ENCODE measurements at places on chromosomes 4 and X.

- DNase-seq: no peak
Observed at GRCh38 chrX:37993837-37994619, 12.3 kb upstream of the SYTL5 start.

- no peak for DNase-seq
Observed at GRCh38 chr4:130071746-130072145, 975.8 kb downstream of the C4orf33 start.

DNA sequence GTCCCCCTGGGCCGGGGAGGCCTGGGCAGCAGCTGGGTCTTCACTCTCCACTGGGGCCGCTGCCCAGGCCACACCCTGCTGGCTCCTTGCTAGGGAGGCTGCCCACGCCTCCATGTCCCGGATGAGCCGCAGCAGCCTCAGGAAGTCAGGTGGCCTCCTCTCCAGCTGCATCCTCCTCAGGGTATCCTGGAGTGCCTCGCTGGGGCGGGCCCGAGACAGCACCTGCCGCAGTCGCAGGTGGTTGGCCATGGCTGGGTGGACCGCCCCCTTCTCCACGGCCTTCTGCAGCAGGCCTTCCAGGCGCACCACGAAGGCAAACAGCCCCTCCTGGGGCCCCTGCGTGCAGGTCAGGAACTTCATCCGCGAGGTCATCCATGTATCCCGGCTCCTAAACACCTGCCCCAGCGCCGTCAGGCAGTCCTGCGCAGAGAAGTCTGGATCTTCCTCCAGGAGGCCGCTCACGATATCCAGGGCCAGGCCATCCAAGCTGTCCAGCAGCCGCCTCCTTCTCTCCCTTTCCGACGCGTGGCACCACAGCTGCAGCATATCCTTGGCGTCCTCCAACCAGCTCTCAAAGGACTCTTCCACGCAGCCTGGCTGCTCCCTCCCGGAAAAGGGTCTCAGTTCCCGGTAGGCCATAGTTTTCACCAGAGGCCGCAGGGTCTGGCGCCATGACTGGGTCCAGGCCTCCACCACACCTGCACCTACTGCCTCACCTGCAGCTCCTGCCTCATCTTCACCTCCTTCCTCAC lies 2.1 kb downstream of the PNMA6F start:
- no peak for DNase-seq

- DNase-seq: no peak
Observed at GRCh38 chr4:16139066-16139945, 55.5 kb upstream of the PROM1 start.

DNA sequence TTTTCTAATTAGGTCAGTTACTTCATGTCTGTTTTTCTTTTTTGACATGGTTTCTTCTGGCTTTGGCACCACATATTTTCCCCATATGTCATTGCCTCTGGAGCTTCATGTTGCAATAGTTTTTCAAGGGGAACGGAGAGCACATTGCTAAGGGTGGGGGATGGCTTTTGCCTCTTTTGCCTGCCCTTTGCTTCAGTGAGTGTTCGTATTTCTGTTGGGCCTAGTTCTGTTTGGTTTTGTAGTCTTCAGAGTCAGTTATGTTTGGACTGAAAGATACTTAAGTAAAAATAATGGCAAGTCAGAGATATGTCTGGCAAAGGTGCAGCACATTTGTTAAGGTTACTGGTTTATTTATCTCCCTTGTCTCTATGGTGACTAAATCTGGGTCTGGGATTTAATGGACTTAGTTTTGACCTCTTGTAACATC lies 29.1 kb downstream of the FHL1 start:
- no peak for DNase-seq

DNA sequence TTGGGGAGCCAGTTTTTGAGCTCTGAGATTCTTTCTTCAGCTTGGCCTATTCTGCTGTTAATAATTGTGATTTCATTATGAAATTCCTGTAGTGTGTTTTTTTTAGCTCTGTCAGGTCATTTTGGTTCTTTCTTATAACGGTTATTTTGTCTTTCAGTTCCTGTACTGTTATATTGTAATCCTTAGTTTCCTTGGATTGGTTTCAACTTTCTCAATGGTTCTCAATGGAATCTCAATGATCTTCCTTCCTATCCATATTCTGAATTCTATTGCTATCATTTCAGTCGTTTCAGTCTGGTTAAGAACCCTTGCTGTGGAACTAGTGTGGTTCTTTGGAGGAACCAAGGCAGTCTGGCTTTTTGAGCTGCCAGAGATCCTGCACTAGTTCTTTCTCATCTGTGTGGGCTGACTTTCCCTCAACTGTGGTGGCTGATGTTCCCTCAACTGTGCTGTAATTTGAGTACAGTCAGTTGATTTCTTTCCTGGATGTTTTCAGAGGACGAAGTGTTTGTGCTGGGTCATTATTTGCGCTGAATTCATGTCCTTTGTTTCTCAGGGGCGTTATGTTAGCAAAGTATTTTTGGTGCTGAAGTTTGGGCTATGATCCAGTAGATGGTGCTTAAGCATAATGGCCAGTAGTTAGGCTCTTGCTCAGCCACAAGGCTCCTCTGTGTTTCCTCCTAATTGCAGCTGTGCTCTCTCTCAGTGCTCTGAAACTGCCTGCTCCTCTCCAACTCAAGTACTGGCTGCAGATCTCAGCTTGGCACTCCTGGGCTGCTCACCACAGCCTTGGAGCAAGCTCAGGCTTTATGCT lies 27.5 kb downstream of the ENPEP start:
- no peak for DNase-seq

- DNase-seq: no peak
Observed at GRCh38 chr4:171612907-171613306, 200.3 kb upstream of the GALNTL6 start.

DNA sequence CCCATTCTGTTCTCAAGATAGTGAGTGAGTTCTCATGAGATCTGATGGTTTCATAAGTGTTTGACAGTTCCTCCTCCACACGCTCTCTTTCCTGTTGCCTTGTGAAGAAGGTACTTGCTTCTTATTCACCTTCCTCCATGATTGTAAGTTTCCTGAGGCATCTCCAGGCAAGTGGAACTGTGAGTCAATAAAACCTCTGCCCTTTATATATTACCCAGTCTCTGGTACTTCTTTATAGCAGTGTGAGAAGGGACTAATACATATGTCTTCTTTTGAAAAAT lies 58.4 kb downstream of the CFAP299 start:
- DNase-seq: no peak

DNA sequence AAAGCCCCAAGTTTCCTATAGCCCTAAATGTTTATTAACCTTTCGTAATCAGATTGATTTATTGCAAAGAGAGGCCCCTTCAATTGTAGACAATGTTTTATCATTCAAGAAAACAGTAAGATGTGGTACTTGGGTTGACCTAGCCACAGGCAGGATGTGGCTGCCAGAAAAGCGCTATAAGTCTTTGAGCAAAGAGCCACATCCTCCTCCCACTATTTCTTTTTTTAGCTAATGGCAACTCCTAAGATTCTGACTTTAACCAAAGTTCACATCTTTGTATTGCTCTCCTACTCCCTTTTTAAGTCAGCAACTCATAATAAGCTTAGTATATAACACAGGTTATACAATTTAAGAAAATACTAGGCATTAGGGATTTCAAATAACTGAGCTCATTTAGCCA lies 70.7 kb upstream of the PPP3CA start:
- DNase-seq: no peak

DNA sequence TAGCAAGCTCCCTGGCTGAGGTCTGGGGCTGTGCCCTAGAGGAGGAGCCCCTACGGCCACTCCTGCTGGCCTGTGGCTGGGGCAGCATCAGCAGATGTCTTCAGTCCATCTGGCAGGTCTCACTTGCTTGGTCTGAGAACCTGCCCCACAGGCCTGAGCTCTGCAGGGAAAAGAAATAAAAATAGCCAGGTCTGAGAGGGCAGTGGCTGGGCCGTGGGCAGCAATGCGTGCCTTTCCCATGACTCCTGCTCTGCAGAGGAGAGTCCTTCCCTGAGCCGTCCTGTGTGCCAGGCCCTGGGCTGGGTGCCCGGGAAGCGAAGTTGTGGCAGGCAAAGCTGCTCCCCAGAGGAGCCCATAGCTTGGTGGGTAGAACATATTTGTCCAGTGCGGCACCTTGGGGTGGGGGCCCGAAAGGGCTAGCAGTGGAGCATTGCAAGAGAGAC lies 11.3 kb upstream of the KIAA0232 start:
- no peak for DNase-seq

- no peak for DNase-seq
Observed at GRCh38 chrX:48522291-48522690, 683 bp downstream of the EBP start.

GRCh38 chr4:159047478-159048165 lies 55.3 kb upstream of the RAPGEF2 start:
- DNase-seq: no peak

GRCh38 chr4:103591841-103592240 lies 127.9 kb downstream of the TACR3 start:
- no peak for DNase-seq

- no peak for DNase-seq
Observed at GRCh38 chr4:27894951-27895350, 1034.3 kb downstream of the STIM2 start.

DNA sequence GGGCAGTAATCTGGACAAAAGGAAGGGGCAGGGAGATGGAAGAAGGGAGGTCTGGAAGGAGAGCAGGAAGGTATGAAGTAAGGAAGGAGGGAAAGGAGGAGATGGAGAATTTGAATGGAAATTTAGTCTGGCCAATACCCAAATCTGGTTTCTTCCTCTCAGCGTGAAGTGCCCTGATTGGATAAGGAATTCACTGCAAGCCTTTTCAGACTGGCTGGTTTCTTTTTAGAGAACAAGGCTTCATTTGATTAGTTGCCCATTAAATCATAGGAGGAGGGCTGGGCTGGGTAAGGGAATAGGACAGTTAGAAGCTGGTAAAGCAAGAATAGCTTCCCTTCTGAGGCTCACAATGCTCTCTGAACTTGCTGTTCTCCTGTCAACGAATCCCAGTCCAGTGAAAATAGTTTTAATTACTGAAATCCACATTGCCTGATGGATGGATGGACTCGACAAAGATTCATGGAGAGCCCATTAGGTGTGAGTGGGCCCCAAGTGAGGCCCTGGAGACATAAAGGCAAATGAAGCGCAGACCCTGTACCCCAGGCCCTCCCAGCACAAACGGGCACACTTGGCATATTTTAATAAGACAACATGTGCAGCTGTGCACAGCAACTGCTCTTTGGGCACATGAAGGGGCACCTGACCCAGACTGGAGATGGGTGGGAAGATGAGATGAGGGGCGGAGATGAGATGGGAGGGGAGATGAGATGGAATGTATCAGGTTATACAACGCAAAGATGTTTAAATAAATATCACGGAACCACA lies 347.1 kb upstream of the GATB start:
- no peak for DNase-seq

All from SHP77 (cell line).